ENCODE measurements at places on chromosomes 13 and 19.

DNA sequence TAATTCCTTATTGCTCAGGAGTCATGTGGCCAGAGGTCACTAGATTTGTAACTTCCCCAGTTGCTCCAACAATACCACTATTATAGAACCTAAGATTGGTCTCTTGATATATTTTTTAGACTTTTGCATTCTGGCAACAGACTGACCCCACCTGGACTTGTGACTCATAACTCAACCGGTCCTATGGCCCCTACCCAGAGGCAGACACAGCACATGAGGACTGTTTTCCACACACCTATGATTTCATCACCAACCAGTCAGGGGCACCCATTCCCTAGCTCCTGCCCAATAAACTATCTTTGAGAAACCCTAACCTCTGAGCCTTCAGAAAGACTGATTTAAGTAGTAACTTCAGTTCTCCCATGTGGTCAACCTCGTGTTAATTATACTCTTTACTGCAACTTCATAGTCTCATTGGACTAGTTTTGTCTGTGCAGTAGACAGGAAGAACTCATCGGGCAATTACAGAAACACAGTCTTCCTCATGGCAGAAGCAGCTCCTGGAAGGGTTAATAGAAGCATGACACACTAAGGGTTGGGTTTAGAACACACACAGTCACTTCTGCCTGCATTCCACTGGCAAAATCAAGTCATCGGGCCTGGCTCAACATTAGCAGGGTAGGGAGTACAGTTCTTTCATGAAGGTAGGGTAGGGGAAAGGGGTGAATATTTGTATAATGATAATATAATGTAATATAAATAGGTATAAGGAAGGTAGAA lies 251.8 kb downstream of the UQCRFS1 start:
- no peak for DNase-seq

DNA sequence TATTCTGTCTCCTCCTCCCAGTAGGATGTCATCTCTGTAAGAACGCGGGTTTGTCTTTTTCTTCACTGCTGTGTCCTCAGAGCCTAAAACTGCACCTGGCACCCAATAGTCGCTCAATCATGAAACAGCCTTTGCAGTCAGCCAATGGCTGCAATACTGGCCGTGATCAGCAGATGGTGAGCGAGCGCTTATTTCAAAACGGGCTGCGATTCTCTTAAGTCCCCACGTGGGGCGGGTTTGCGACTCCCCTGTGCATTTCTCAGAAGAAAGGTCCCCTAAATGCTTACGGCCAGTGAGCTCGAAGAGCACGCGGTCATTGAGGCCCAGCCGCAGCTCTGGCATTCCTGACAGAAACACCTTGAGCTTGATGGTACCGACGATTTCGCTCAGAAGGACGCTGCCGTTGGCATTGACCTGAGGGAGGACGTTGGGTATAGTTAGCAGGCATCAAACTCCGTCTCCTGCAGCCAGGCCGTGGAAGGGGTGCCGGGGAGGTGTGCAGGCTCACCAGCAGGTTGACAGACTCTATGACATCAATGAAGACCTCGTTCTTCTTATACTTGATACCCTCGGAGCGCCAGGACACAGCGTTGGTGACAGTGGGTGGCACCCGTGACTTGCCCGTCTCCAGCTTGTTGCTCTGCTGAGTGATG lies 6.0 kb downstream of the AP1M2 start:
- DNase-seq, result peak; percentile 100

- no peak for DNase-seq
Observed at GRCh38 chr19:12648088-12648487, 18.5 kb downstream of the MAN2B1 start.

- DNase-seq, result no peak
Observed at GRCh38 chr19:40726279-40726678, 9.4 kb downstream of the ITPKC start.

DNA sequence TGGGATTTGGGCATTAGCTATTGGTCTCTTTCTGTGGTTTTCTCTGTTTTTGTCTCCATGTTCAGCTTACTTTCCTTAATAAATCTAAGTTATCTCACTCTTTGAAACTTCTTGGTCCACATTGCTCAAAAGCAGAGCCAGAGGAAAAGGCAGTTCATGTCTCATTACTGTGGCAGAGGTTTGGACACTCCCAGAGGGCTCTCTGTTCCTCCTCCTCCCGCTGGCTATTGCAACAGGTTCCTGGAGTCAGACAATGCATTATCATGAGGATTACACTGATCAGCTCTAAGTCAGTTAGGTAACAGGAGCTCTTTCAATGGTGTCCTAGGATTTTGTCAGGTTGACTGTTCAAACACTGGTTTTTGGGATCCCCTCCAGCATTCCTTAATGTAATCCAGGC lies 298.8 kb downstream of the NDFIP2 start:
- DNase-seq, result peak; percentile 61

- DNase-seq, result no peak
Observed at GRCh38 chr19:51026554-51026831, at the start of gene KLK11. Gene KLK11 (minus strand): TSS chr19:51026616. CDS start chr19:51025631, 985 bp downstream.

DNA sequence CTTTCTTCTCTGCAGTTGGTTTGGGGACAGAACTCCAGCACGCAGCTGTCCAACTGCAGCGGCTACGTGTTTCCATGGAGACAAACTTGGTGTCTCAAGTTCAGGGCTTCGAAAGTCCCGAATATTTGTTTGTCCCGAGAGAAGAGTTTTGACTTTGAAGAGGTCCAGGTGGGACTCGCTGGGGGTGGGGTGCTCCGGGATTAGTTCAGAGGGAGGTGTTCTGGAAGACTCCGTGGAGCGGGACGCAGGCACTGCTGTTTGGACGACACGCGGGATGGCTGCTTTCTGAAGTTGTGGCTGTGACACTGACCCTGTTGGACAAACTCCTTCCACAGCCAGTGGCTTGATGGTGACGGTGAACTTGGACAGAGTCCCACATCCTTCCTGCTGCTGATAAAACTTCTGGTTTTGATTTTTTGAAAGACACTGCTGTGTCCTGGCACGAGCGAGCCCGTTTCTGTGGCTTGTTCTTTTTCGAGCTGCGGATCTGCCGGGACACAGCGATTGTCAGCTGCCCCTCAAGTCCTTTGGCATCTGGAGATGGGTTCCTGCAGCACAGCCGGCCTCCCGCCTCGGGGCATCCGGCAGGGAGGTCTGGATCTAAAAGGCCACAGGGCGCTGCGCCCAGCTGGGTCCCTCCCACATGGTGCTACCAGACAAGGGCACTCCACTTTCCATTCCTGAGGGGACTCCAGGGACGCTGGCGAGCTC lies 15.9 kb upstream of the RANBP3 start:
- DNase-seq, result no peak

GRCh38 chr13:42720858-42721219 lies 60.5 kb upstream of the FAM216B start:
- DNase-seq, result no peak

- DNase-seq, result no peak
Observed at GRCh38 chr19:32910094-32910493, 40.5 kb upstream of the SLC7A9 start.

DNA sequence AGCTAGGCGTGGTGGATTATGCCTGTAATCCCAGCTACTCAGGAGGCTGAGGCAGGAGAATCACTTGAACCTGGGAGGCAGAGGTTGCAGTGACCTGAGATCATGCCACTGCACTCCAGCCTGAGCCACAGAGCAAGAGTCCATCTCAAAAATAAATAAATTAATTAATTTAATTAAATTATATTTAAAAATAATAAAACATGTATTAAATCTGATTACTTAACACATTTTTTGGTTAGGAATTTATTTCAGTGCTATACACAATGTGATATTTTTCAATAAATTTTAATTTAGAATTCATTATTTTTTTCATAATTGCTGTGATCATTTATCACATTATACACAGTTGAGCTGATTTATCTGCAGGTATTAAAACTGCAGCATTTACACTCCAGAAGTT lies 1101.5 kb upstream of the MIR17HG start:
- DNase-seq, result no peak

DNA sequence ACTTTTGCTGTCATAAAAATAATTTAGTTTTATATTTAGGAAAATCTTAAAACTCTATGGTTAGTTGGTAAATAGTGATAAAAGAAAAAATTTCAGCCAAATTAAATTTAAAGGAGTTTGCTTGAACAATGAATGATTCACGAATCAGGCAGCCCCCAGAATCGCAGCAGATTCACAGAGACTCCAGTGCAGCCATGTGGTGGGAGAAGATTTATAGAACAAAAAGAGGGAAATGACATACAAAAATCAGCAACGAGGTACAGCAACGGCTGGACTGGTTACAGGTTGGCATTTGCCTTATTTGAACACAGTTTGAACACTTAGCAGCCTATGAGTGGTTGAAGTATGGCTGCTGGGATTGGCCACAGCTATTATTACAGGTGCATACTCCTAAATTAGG lies 96.4 kb upstream of the MYCBP2 start:
- no peak for DNase-seq

DNA sequence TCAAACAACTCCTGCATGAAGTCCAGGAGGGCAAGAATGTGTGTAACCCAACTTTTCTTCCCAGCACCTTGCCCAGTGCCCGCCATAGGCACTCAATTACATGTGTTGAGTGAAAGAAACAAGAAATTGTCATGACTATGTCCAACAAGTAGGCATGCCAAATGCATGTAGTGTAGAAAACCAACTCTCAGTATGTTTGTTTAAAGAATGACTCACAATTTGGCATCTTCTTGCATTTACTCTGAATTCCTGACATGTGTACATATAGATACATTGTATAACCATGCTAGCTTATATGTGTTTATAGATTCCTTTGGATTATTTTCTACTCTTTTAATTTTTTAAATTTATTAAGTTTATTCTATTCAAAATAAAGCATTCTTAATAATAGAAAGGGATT lies 305.0 kb downstream of the EFNB2 start:
- DNase-seq, result no peak

DNA sequence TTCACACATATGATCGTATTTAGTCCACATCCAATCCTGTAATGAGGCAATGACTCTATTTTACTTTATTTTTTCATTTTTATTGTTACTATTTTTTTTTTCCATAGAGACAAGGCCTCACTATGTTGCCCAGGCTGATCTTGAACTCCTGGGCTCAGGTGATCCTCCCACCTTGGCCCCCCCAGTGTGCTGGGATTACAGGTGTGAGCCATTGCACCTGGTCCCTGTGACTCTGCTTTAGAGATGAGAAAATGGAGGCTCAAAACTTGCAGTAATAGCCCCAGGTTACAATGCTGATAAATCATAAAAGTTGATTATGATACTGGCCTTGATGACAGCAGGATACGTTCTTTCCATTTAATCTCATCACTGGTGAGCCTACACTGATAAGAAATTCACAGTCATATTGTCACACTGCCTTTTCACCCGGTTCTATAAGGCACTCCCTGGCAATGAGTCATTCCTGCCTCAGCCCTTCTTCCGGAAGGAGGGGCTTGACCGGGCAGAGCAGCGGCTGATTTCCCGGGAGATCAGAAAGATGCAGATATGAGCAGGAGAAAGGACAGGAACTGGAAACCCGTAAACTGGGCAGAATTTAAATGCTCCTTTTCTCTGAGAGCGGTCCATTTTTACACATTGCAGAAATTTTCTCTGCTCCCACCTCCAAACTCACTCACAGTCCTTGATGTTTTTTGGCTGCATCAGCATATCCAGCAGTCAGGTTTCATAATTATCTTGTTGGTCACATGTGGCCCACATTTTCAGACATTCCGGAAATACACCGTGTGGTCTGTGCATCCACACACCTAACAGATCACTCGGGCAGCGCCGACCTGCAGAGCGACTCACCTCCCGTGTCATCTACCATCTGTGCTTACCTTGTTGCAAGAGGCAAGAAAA lies 616.4 kb downstream of the EFNB2 start:
- DNase-seq, result peak; percentile 77

- DNase-seq, result no peak
Observed at GRCh38 chr13:25046274-25046984, 49.5 kb upstream of the PABPC3 start.

DNA sequence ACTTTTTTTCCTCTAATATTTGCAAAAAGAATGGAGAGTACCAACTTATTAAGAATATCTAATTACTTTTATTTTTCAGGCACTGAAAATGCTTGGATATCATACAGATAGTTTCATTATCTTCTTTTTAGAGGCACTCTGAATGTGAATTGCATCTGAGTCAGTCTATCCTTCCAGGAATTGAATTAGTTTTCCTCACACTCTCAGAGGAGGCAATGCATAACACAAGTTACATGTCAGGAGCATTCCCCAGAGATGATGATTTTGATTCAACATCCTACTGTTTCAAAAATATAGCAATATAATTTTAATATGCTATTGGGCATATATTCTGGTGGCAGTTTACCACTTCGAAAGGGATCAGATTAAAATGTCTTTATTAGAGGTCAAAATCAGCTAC lies 1315.4 kb downstream of the PCDH9 start:
- no peak for DNase-seq

- DNase-seq, result no peak
Observed at GRCh38 chr19:10422846-10423245, 2.5 kb downstream of the PDE4A start.

DNA sequence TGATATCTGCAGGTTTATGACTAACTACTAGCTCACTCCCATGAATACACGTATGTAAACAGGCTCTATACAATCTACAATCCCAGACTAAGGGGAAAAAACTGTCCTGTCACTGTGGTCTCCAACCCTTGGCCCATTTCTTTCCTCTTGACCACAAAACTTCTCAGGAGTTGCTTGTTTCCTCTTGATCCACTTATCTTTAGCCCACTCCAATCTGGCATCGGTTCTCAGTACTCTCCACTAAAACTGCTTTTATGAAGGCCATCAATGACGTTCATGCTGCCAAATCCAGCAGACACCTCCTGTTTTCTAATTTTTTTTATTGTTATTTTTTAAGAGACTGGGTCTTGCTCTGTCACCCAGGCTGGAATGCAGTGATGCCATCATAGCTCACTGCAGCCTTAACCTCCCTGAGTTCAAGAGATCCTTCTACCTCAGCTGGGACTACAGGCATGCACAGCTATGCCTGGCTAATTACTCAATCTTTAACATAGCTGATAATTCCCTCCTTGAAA lies 31.9 kb upstream of the USPL1 start:
- peak; percentile 83 for DNase-seq

DNA sequence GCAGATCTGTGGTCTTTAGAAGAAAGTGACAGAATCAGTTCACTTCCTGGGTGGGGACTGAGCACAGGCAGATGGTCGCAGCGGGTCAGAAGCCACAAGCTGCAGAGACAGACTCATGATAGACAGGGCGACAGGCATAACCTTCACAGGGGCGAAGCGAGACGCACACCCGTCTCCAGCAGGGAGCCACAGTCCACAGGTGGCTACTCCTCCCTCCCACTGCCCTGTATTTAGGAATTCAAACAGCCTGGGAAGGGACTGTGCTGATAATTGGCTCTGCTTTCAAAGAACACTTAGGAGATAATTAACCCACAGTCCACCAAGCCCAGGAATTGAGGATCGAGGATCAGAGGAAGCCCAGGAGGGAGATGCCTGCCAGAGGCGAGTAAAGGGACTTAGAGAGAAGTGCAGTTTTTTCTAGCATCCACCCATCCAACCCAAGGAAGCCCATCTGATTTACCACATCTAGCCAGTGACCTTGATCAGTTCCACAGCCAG lies 23.2 kb downstream of the RFX2 start:
- no peak for DNase-seq

GRCh38 chr19:58128041-58128685 lies 22.4 kb downstream of the ZNF329 start:
- peak; percentile 41 for DNase-seq

DNA sequence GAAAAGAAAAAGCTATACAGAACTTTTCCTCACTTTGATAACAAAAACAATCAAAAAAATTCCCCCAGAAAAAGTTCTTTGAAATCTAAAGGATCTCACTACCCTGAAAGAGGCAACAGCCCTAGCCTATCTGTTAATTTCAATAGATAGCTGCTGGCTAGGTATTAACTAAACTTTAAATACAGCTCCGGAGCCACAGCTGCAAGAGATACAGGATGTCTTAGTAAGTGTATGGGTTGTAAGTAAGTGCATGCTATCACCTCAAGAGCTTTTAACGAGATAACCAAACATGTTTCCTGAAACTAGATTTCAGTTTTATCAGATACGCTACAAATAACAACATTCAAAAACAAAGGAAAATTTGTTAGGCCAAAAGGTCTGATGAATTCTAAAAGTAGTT lies 148.4 kb downstream of the KLF12 start:
- DNase-seq, result no peak

All from OCI-M1 (cell line).